ENCODE measurements at places on chromosomes 1 and 21.

GRCh38 chr1:116961606-116962005, 40.0 kb upstream of the CD101 start:
- no peak for DNase-seq

DNA sequence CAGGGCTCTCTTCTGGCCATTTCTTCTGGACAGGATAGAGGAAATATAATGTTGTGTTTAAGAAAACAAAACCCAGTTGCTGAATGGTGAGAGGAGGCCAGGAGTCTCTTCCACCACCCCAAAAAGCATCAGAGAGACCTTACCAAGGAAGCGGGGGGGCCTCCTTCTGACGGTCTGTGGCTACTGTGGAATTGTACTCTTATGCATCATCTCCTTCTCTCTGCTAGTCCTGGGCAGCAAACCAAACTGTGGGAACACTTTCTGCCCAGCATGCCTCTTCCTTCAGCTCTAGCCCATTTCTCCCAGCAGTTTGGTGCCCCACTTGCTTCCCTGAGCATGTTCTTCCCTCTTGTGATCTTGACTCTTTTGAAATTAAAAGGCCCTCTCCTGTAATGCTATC, 157.7 kb downstream of the HHIPL2 start:
- no peak for DNase-seq

- DNase-seq, result no peak
These were observed 3.1 kb downstream of the USP48 start for GRCh38 chr1:21779613-21780521.

GRCh38 chr1:151916726-151917370, 7.5 kb upstream of the THEM4 start:
- no peak for DNase-seq

- no peak for DNase-seq
These were observed 3.7 kb downstream of the OLIG2 start for GRCh38 chr21:33029385-33029921.

DNA sequence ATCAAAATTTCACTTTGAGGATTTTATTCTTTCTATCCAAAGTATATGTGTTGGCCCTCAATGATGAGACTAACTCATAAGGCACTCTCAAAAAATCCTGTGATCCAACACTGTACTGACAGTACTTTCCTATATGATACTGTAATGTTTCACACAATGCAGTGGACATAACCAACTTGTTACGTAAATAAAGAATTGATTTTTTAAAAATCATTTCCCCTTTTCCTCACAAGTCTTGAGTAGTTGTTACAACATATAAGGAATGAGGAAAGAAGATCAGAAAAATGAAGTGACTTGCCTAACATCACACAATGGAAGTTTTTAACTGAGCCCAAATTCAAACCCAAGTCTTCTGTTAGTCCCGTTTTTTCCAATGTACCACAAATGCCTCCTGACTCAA, 17.2 kb downstream of the PTP4A2 start:
- no peak for DNase-seq

GRCh38 chr1:56547473-56547872, 31.9 kb downstream of the PLPP3 start:
- no peak for DNase-seq

DNA sequence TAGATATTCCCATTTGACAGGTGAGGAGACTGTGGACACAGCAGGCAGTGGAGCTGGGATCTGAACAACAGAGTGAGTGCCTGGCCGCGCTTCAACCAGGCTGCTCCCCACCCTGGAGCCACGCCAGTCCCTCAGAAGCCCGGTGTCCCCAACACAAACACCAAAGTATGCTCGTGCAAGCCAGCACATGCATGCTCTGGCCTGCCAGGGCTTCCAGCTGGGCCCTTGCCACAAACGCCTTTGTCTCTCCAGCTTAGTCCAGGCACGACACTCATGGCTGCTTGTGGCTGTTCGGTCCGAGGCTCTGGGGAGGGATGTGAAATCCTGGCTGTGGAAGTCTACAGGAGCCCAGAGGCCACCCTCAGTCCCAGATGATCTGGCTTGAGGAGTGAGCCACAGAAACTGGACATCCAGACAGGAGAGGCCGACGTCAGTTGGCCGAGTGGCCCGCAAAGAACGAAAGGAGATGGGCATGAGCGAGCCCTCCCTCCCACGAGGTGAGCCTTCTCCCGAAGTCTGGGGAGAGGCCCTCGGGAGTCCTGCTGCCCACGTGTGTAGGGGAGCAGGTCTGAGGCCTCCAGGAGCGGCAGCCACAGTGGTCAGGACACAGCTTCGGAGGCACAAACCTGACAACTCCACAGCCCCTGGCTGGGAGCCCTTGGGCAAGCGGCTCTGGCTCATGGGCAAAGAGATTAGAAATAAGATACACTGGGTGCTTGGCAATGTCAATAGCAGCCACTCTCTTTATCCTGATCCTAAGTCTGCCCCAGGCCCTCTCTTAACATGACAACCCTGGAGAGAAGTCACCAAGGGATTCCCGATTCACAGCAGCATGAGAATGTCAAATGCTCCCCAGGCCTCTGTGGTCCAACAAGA, 117.1 kb upstream of the IFFO2 start:
- no peak for DNase-seq
